Adipose tissue (tissue), 3 donors: ENCODE measurements at places on chromosomes 5 and 9. TPM values are rescaled to one million over a fixed set of nuclear protein-coding genes. Genes with fewer than 3 reads are reported as not detected.

The IL4 gene
- not detected for polyA plus RNA-seq

The COL23A1 gene
- 0.07 TPM for polyA plus RNA-seq

The ANKRD33B gene
- polyA plus RNA-seq = 0.89 TPM

The SLC1A1 gene
- 2.6 TPM for polyA plus RNA-seq

The NSMF gene
- polyA plus RNA-seq = 38.2 TPM

The CTXN3 gene
- not detected for polyA plus RNA-seq

The CAVIN4 gene
- 0.45 TPM for polyA plus RNA-seq
